ENCODE measurements at places on chromosomes 5 and 9. TPM values are rescaled to one million over a fixed set of nuclear protein-coding genes. Genes with fewer than 3 reads are reported as not detected.

QSOX2 gene
- 16.6 TPM for total RNA-seq

UBAP2 gene
- 38.9 TPM for total RNA-seq

OTULIN gene
- 109 TPM for total RNA-seq

THOC3 gene
- total RNA-seq = 70.6 TPM

GFPT2 gene
- total RNA-seq = not detected

ADAMTS12 gene
- total RNA-seq = not detected

B4GALT1 gene
- 87.8 TPM for total RNA-seq

FAM221B gene
- total RNA-seq = not detected

SPINK4 gene
- total RNA-seq = not detected

NPDC1 gene
- total RNA-seq = 106 TPM

DBH gene
- total RNA-seq = 0.12 TPM

SLC6A3 gene
- not detected for total RNA-seq

TMOD1 gene
- 3.7 TPM for total RNA-seq

LCN6 gene
- total RNA-seq = not detected

DNA sequence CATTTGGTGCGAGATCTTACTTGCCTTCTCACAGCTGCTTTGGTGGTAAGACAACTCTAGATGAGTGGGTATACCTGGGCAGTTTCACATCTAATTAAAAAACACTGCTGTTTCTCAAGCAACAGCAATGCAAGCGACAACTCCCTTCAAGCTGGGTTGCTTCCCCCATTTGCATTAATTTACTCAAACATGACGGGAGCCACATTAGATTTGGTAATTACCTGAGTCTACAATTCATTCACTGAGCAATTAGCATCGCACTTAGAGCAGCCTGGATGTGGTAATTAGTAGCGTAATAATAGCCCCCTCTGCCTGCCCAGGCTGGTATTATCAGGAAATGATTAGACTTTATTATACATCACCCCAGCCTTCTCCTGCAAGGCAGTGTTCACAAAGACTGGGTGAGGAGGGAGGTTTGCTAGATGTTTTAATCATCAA is 73.4 kb downstream of the FBXO38 start:
- DNase-seq = peak; percentile 5

GRCh38 chr5:85484982-85485574 is 1100.4 kb upstream of the EDIL3 start:
- no peak for DNase-seq

DNA sequence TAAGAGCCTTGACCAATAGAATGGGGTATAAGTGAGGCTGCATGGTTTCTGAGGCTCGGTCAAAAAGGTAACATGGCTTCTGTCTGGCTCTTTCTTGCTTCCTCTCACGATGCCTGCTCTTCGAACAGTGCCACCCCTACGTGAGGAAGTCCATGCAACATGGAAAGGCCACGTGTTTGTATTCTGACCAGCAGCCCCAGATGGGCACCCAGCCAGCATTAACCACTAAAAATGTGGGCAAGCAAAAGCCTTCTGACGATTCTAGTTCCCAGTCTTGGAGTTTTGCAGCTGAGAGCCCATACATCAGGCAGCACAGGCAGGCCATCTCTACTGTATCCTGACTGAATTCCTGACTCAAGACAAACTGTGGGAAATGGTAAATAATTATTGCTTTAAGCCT is 24.2 kb upstream of the NREP start:
- no peak for DNase-seq

DNA sequence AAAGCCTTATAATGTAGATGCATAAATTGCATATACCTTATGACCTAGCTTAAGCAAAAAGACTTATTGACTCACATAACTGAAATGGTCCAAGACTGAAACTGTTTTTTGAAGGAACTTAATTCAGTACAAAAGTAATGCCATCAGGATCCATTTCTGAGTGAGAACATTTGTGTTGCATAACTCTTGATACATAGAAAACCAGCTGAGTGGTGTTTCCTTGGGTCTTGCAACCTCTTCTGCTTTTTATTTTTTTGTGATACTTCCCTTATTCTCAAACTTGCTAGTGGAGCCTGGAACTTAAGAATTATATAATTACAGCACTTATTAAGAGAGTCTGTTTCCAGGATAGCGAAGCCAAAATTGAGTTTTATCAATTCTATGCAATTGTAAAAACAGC is 272.0 kb downstream of the MAN2A1 start:
- DNase-seq = no peak

DNA sequence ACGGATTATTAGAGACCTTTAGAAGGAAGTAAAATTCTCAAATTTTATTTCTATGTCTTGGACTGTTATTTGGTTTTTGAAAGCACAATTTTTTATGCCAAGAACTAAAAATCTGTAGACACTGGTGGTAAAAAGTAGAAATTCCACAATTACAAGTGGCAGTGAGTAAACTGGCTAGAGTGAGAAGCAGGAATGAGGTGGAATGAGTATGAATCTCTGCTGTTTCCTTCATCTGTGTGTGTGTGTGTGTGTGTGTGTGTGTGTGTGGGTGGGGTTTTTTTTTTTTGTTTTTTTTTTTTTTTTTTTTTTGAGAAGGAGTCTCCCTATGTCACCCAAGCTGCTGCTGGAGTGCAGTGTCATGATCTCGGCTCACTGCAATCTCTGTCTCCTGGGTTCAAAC is 94.2 kb downstream of the TLE4 start:
- no peak for DNase-seq

DNA sequence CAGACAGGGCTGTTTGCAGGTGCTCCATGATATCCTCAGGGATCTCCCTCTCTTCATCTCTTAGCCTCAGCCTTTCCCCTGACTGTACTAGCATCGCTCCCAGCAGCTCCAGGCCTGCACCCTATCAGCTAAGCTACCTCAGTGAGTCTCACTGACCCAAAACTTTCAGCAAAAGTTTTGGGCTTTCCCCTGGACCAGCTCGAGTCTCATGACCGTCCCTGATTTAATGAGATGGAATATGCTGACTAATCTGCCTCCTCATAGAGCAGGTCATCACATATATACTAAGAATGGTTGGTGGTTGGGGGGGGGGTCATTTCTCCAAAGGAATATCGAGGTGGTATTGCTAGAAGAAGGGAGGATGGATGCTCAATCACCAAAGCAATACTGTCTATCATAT is 151.5 kb downstream of the NR3C1 start:
- no peak for DNase-seq

DNA sequence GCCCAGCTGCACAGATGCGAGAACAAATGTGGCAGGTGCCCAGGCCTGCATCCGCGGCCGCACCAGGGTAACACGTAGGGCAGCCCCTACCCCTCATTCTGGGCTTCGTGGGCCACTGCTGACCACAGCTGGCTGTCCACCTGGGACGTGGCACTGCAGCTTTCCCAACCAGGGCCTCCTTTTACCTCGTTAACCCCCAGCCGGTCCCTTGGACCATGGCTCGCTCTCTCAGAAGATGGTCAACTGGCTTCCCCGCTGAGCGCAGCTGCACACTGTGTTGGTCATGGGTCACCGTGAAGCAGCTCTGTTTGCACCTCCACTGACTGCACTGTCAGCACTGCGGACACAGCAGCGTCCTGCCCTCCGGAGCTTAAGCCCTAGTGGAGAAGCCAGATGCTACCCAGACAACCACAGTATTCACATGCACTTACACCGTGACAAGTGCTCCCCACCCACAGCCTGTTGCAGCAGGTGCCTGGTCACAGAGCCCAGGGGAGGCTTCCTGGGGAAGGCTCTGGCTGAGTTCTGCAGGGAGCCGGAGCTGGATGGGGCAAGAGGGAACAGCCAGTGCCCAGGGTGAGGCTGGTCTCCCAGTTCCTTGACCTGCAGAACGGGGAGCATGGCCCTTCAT is 10.5 kb upstream of the PLEKHG4B start:
- DNase-seq = no peak

- DNase-seq = no peak
Measured at GRCh38 chr5:150286820-150287219, 2.8 kb downstream of the CAMK2A start.

DNA sequence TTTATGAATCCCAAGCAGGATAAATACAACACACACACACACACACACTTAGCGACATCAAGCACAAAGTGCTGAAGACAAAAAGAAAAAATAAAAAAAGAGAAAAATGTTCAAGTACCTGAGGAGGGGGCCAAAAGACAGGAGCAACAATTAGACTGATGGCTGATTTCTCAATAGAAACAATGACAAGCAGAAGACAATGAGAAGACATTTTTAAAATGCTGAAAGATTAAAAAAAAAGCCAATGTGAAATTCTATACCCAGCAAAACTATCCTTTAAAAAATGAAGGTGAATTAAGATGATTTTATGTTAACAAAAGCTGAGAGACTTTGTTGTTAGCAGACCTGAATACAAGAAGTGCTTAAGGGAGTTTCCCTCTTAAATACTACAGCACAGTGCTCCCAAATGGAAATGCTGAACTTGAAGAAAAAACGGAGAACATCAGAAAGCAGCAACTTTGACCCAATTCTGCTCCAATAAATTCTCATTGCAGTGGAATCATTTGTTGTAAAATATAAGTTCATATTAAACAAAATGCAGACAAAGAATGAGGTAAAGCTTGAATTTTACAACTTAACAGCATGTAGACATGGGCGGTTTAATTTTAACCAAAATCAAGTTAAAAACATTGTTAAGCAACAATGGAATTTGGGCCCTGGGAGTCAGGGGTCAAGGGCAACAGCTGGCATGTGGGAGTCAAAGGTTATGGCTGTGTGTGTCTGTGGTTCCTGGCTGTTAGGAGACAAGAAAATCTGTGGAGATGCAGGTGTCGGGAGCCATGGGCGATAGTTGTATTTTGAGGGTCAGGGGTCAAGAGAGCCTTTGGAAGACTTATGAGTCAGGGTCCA is 776 bp upstream of the RANBP17 start:
- no peak for DNase-seq

GRCh38 chr5:33308586-33308985 is 132.2 kb upstream of the TARS1 start:
- no peak for DNase-seq

- DNase-seq = no peak
Measured at GRCh38 chr9:111431684-111432083, 52.5 kb downstream of the ECPAS start.

DNA sequence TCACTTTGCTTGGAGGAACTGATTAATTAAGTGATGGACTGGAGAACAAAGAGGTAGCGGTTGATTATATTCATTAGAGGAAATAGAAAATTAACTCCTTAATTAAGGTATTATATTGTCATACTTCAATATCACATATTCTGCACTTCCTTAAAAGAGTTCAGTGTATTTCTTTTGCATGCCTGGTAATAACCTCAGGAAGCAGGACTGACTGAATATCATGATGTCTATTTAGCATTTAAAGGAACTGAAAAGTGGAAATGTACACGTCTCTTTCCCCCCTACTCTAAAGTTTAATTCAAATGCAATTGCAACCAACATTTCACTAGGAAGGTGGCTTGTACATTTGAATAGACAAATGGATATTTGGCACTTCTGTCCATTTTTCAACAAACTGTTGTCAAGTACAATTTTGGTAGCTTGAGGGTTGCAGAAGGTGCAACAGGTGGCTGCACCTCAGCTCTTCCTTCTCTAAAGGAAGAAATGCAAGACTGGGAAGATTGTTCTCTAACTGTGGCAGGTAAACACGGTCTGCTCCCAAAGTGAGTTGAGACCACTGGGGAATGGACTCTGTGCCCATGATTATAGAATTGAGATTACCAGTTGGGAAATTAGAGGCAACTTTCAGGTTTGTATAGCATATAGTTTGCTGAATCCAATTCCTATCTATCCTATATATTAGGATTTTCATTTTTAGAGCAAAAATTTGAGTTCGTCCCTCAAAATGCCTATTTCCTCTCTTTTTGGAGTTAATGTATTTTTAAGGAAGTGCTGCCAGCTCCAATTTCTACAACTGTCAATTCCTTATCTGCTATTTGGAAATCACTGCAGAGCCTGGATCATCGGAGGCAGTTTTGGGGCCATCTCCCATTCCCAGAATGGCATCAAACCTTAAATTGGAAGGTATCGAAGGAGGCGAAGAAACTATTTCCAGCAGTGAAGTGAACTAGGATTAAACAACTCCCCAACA is 98.9 kb upstream of the TAF11L2 start:
- DNase-seq = no peak

- DNase-seq = no peak
Measured at GRCh38 chr5:136802383-136802782, 437.0 kb upstream of the TRPC7 start.

GRCh38 chr5:11048760-11049159 is 287.7 kb upstream of the DAP start:
- no peak for DNase-seq

GRCh38 chr9:78615372-78615771 is 318.4 kb downstream of the PSAT1 start:
- no peak for DNase-seq

DNA sequence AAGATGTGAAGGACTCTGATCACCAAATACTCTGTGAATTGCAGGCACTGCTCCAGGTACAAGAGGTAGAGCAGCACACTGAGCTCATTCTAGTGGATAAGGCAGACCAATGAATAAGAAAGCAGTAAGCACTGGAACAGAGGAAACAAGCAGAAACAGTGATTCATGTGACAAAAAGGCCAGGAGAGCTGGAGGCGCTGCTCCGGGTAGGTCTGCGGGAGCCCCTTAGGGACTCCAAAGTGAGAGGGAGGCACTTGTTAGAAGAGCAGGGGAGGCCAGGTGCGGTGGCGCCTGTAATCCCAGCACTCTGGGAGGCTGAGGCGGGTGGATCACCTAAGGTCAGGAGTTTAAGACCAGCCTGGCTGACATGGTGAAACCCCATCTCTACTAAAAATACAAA is 231.6 kb upstream of the NFIL3 start:
- no peak for DNase-seq

Measured in CD4-positive, CD25-positive, alpha-beta regulatory T cell (primary cell).